Stimulated activated CD4-positive, alpha-beta T cell treated with anti-CD3 and anti-CD28 coated beads, Interleukin-15, amount 100 ng/mL, for 1 hour (primary cell): ENCODE measurements at places on chromosomes 2 and 18.

GRCh38 chr2:202278944-202279343 lies 13.4 kb downstream of the NOP58 start:
- no peak for DNase-seq

- DNase-seq: no peak
These were observed 504.2 kb downstream of the TDRD15 start for GRCh38 chr2:21627938-21628337.

DNA sequence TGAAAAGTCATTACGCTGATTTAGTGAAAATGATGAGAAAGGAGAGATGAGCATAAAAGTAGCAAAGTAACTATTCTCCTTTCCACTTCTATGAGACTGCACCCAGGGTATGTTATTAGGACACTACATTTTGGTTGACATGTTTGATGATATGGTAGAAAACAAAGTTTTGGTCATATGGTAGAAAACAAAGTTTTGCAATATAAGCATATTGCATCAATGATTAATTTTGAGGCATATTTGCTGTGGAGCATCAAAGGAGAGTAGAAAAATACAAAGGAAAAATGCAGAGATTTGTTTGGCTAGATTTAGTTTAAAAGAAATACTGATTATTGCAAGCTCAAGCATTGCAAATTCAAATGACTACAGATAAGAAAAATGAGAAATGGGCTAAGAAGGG lies 182.1 kb downstream of the KCNH7 start:
- DNase-seq: no peak

DNA sequence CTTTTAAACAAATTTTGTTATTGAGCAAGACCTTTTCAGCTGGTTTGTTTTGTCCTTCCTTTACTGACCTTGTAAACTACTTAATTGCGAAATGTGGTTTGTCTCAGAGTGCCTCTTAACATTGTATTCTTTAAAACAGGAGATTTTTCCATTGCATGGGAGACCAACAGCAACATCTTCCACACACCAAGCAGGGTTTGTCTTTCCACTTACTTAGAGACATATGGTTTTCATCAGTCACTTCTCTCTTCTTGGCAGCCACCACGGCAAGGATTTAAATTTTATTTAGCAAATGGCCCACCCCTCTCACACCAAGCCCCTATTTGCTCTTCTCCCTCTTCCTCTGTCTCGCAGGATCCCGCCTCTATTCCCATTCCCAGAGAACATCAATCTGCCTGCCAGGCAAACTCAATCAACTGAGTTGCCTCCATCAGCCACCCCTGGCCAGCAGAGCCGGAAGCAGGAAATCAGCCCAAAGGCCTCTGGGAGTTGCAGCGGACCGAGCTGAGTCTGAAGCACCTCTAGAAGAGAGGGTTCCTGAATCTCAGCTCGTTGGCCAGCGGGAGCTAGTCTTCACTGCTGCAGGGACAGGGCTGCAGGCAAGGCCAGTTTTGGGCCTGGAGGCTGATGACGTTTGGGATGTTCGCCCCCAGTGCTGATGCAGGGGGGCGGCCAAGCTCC lies 11.3 kb upstream of the CIB4 start:
- DNase-seq: no peak

DNA sequence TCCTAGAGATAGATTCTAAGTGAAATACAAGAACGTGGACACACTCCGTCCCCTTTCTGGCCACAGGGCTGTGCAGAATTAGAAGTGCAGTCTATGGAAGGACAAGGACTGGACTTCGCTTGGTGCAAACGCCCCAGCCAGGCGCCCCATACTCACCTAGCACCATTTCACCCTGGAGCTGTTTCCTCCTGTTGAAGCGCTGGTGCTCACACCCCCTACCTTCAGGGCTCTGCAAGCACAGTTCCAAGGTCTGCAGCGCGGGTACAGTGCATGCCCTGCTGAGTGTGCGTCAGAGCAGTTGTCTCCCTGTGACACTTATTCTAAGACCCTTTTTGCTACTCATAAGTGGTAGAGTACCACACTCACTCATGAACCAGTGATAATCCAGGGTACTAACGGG lies 3.0 kb downstream of the HPCAL1 start:
- no peak for DNase-seq

GRCh38 chr2:205975082-205975949 lies 110.7 kb downstream of the INO80D start:
- no peak for DNase-seq
